ENCODE measurements at places on chromosomes 3 and 15. TPM values are rescaled to one million over a fixed set of nuclear protein-coding genes. Genes with fewer than 3 reads are reported as not detected.

Gene GREM1
- total RNA-seq, result 684 TPM

Gene THOC7
- total RNA-seq, result 43.5 TPM

Gene CELSR3
- total RNA-seq, result 1.00 TPM

Gene CEP19
- total RNA-seq, result 4.4 TPM

Gene ALS2CL
- total RNA-seq, result 1.4 TPM

Gene GPR62
- total RNA-seq, result 0.12 TPM

Gene CPA3
- not detected for total RNA-seq

Gene DYNC1LI1
- total RNA-seq, result 63.2 TPM

Gene SH3GL3
- 0.11 TPM for total RNA-seq

Gene SAMD7
- not detected for total RNA-seq

Gene CISH
- total RNA-seq, result 0.62 TPM

Gene VIPR1
- not detected for total RNA-seq

Gene PPP1R2
- total RNA-seq, result 113 TPM

Gene C3orf70
- 1.4 TPM for total RNA-seq

Gene FBLN2
- 18.0 TPM for total RNA-seq

Gene LIPH
- total RNA-seq, result not detected

Gene WDR72
- total RNA-seq, result not detected

Gene CRTC3
- 16.0 TPM for total RNA-seq

Gene OXNAD1
- total RNA-seq, result 17.0 TPM

Gene GABRR3
- total RNA-seq, result not detected

Gene SLC22A13
- total RNA-seq, result 0.22 TPM

Gene MASP1
- 56.8 TPM for total RNA-seq

Gene TICRR
- 3.2 TPM for total RNA-seq

Gene FOXB1
- not detected for total RNA-seq
